Myometrial cell (primary cell): ENCODE measurements at places on chromosomes 1 and 21. TPM values are rescaled to one million over a fixed set of nuclear protein-coding genes. Genes with fewer than 3 reads are reported as not detected.

Gene CAMSAP2
- 10.4 and 12.8 TPM in 2 replicates for total RNA-seq

Gene CCDC17
- total RNA-seq: under 0.01 and 0.86 TPM in 2 replicates

Gene PCSK9
- 23.6 and 30.1 TPM in 2 replicates for total RNA-seq

Gene CR1
- total RNA-seq: not detected in 2 replicates

Gene SLC45A3
- 4.0 and 5.5 TPM in 2 replicates for total RNA-seq

Gene ASPM
- 30.3 and 46.1 TPM in 2 replicates for total RNA-seq
